AG04450 (cell line): ENCODE measurements at places on chromosomes 3 and 15. TPM values are rescaled to one million over a fixed set of nuclear protein-coding genes. Genes with fewer than 3 reads are reported as not detected.

Gene CHST14
- 19.8 and 21.7 TPM in 2 replicates for polyA plus RNA-seq

Gene MINAR1
- polyA plus RNA-seq: 0.76 and 1.0 TPM in 2 replicates

Gene MINDY4B
- not detected in 2 replicates for polyA plus RNA-seq

Gene CCDC9B
- 5.5 and 8.4 TPM in 2 replicates for polyA plus RNA-seq
